ENCODE measurements at places on chromosomes 12 and 14.
A peak's percentile ranks its signal among the peaks of the same experiment; 100 is the strongest.

DNA sequence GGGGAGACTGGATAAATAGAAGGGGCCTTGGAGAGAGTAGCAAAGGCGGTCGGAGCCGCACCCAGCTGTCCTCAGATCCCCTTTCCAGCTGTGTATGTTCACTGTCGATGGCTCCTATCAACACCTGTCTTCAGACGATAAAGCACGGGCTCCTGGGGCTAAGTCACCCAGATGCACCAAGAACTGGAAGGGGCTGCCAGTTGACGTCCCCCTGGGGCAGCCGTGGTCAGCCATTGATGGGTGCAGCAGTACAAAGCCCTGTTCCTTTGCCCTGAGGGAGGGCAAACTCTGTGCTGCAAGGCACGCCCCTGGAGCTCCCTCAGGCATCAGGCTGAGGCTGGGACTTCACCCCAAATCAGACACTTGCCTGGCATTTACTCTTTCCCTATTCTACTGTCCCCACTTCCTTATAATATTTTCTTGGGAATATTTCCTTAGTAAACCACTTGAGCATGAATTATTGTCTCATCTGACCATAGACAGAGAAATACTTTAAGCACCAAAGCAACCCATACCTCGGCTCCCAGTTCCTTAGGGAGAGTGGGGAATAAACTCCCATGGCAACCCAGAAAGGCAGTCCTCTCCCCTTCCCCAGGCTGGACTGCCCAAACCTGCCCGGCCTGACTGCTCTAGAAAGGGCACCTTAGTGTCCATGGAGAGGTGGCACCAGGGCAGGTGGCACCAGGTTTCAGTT is 59.6 kb upstream of the SCN8A start:
- peaks cover 7% of the 10 kb centered on the region for H3K4me1 ChIP-seq
- H3K27me3 ChIP-seq: peaks cover 34% of the 10 kb centered on the region
- no peak for DNase-seq
- H3K27ac ChIP-seq: no peak overlapping the region
- H3K36me3 ChIP-seq: no peaks in the 10 kb centered on the region
- H3K4me3 ChIP-seq: no peak overlapping the region

DNA sequence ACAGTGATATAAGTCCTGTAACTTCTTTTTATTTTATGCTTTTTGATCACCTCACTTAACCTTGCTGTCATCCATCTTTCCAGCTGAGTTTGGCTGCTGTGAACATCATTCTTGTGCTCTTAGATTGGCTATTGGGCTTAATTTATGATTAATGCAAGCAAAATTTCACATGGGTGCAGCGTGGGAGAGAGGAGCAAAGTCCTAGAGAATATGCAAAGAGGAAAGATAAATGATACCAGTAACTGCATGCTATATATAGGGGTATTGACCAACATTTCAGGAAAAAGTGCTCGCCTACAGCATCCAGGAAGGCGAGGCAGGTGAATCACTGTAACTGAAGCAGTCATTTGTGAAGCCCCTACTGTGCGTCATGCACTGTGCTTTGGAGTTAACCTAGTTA is 153.1 kb downstream of the TMTC2 start:
- H3K36me3 ChIP-seq: no peaks in the 10 kb centered on the region
- H3K4me1 ChIP-seq: peaks cover 3% of the 10 kb centered on the region
- no peak for DNase-seq
- no peak overlapping the region for H3K4me3 ChIP-seq

- peaks cover 9% of the 10 kb centered on the region for H3K36me3 ChIP-seq
- H3K27me3 ChIP-seq: no peaks in the 10 kb centered on the region
- no peak for DNase-seq
- H3K4me3 ChIP-seq: no peak overlapping the region
- H3K27ac ChIP-seq: no peak overlapping the region
Observed at GRCh38 chr14:68157971-68158371, 338.4 kb downstream of the RAD51B start.

- H3K36me3 ChIP-seq: peaks cover 66% of the 10 kb centered on the region
- peak overlapping the region; percentile 78 for H3K4me3 ChIP-seq
- DNase-seq: peak; percentile 85
Observed at GRCh38 chr14:101823511-101824120, 62.1 kb downstream of the PPP2R5C start.

GRCh38 chr12:5568325-5568981 is 136.5 kb downstream of the NTF3 start:
- DNase-seq: no peak
- H3K4me3 ChIP-seq: no peak overlapping the region
- peaks cover 3% of the 10 kb centered on the region for H3K27me3 ChIP-seq
- no peaks in the 10 kb centered on the region for H3K36me3 ChIP-seq
- no peaks in the 10 kb centered on the region for H3K4me1 ChIP-seq

GRCh38 chr12:114976372-114976771 is 292.4 kb upstream of the TBX3 start:
- no peaks in the 10 kb centered on the region for H3K27me3 ChIP-seq
- no peaks in the 10 kb centered on the region for H3K36me3 ChIP-seq
- H3K27ac ChIP-seq: no peak overlapping the region
- DNase-seq: no peak
- no peaks in the 10 kb centered on the region for H3K4me1 ChIP-seq
